D341Med (cell line): ENCODE measurements at places on chromosomes 11 and 22.

GRCh38 chr11:100686476-100687053, 523 bp upstream of the ARHGAP42 start:
- no peak for DNase-seq

DNA sequence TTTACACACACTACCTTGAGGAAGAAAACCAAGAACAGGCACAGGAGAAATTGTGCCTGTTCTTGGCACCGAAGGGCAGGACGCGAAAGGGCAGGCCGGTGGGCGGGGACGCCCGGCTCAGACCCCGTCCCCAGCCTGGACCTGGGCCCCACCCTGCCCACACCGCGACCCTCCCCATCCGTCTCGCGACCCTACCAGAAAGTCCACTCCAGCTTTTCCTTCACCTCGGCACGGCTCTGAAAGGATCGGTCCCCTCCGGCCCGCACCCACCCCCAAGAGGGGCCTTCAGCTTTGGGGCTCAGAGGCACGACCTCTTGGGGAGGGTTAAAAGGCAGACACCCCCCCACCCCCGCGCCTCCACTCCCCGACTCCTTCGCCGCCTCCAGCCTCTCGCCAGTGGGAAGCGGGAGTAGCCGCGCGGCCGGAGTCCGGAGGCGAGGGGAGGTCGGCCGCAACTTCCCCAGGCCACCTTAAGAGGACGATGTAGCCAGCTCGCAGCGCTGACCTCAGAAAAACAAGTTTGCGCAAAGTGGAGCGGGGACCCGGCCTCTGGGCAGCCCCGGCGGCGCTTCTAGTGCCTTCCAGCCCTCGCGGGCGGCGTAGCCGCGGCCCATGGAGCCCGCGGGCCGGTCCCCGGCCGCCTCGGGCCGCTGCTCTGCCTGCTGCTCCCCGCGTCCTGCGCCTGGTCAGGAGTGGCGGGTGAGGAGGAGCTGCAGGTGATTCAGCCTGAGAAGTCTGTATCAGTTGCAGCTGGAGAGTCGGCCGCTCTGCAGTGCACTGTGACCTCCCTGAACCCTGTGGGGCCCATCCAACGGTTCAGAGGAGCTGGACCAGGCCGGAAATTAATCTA, 4.4 kb downstream of the SEC14L6 start:
- no peak for DNase-seq

DNA sequence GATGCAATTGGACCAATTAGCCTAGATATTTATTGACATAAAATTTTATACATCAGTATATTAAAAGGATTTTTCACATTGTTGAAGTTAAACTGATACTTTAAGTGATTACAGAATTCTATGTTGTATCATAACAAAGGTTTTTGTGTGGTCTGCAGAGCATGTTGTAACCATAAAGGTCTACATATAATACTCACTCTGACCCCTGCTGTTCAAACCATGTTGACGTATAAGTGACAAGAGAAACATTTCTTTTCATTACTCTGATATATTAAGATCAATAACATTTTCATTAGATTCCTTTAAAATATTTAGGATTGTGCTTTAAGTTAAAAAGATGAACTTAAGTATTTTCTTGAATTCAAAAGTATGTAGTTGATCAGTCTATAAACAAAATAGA, 63.9 kb downstream of the GAS2 start:
- DNase-seq: no peak

DNA sequence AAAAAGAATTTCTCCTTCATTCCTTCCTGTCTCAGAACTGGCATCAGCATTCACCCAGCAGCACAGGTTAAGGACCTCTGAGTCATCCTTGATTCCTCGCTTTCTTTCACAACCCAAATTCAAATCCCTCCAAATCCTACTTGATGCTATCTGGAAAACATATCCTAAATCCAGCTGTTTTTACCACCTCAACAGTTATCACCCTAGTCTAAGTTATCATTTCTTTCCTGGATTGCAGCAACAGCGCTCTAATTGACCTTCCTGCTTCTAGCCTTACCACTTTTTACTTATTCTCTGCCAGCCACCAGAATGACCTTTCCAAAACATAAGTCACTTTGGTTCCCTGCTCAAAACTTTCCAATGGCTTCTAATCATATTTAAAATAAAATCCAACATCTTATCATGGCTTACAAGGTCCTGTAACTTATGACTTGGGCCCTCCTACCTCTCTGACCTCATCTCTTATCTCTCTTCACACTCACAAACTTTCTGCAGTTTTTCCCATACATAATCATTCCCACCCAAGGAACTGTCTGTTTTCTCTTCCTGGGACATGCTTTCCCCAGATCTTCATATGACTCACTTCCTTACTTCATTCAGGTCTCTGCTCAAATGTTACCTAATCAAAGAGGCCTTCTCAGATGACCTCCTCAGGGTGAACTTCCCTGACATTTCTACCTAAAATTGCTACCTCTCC, 119.4 kb downstream of the TTC28 start:
- DNase-seq: no peak

GRCh38 chr11:110655967-110656366, 56.3 kb downstream of the ARHGAP20 start:
- DNase-seq: no peak

DNA sequence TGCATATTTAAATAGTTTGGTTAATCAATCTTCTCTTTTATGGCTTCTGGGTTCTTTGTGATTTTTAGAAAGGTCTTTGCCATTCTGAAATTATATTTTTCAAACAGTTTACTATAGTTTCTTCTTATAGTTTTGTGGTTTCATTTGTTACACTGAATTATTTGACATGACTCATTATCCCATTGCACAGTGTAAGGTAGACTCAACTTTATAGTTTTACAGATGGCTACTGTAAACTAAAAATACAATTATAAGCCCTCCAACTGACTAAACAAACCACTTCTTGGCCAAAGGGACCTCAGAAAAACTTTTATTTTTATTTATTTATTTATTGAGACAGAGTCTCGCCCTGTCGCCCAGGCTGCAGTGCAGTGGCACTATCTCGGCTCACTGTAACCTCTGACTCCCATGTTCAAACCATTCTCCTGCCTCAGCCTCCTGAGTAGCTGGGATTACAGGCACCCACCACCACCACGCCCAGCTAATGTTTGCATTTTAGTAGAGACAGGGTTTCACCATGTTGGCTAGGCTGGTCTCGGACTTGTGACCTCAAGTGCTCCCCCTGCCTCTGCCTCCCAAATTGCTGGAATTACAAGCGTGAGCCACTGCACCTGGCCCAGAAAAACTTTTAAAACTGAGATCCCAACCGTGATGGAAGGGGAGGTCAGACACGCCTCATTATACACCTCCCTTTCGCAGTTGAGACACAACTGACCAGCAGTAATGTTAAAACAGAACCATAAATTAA, 14.1 kb upstream of the RAC2 start:
- no peak for DNase-seq

GRCh38 chr11:119117004-119117706, 4.2 kb upstream of the HINFP start:
- no peak for DNase-seq

- no peak for DNase-seq
These were observed 77.8 kb downstream of the BBOX1 start for GRCh38 chr11:27118371-27118770.

- peak; percentile 36 for DNase-seq
These were observed 10.8 kb downstream of the PRR5L start for GRCh38 chr11:36306888-36307287.

DNA sequence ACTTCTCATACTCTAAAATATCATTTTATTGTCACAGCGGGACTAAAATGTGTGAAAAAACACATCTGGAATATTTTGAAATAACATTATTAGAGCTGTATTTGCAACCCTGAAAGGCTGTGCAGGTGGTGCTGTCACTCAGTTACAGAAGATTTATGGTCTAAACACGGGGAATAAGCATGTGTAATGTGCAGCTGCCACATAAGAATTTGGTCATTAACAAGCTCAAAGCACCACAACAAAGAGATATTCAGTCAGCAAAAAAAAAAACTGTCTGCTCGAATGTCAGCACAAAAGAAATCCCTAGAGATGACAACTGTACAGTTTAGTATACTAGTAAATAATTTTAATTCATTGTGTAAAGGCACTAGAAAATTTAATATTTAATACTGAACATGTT, 31.3 kb downstream of the TMEM123 start:
- no peak for DNase-seq

DNA sequence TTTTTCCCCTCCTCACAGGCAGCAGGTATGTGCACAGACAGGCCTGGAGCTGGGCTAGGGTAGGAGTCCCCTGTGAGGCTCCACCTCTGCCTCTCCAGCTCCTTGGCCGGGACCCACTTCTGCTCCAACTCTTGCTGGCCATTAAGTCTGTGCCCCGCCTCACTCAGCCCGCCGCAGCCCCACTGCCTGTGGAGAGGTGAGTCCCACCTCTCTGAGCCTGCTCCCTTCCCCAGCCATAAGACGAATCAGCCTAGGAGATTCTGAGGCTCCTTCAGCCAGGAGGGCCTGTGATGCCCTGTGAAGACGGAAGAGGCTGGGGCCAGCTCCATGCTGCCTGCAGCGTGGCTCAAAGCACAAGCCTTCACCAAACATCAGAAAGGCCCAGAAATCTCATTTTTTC, 23.0 kb downstream of the TSKU start:
- DNase-seq: peak; percentile 18

DNA sequence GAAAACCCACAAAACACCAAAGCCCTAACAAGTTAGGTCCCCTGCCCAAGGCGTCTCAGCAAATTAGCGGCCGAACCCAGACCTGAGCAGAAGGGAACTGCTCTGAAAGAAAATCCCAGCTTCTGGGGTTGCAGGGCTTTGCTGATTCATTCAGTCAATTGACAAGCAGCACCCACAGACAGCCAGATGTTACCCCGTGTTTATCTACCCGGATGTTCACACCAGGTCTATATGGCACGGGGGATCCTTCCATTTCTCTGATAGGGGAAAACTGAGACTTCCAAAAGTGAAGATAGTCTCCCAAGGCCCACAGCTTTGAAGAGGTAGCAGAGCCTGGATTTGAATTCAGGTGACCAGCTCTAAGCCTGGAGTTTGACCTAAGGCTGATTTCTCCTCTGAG, 14.0 kb upstream of the OAF start:
- DNase-seq: no peak

DNA sequence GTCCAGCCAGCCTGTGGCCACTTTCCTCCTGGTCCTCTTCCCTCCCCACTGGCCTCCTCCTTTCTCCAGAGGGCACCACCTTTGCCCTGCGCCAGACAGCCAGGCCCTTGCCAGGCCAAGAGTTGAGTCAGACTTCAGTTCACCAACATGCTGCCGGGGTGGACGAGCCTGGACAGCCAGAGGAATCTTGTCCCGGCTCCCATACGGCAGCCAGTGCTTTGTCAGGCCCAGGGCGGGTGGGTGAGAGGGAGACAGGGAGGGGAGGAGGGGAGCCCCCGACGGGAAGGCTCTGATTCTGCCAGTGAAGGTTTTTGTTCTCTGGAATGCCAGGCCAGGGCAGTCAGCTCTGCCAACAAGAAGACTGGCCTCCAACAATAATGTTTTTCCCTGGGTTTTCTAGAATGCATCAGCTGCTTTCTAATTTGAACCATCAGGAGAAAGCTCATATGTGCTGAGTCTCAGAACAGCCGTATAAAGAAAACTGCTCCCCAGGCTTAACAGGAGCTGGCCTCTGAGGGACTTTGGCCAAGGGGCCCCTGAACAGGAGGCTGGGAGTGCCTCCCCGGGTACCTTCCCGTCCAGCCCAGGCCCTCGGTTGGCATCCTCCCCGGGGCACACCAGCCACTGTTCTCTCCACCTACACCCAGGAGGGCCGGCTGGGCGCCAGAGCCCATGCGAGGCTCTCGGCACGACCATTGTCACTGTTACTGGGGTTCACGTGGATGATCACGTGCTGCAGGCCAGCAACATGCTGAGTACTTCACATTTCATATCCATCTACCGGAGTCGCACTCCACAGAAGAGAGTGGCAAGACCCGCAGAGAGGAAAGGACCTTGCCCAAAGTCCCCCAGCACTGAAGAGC, 28.6 kb downstream of the LIF start:
- DNase-seq: no peak

DNA sequence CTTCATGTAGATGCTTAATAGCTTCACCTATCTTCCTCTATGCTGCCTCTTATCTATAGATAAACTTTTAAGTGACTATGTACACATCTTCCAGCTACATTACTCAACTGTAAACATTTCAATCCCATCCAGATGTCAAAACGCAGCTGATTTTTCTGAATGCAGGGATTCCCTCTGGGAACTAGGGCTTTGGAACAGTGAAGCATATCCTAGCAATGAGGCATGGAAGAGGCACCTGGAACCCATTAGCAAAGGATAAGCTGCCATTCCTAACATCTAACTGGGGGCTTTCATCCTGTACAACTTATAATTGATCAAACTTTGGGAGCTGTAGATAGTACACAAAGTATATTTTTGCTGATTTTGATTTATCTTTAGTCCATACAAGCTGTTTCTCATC, 40.8 kb upstream of the OPCML start:
- DNase-seq: no peak

- no peak for DNase-seq
These were observed 49.9 kb downstream of the BIRC2 start for GRCh38 chr11:102396708-102397563.
